Fibroblast of lung (primary cell): ENCODE measurements at places on chromosomes 2 and 18.

- no peak for DNase-seq
These were observed 570.5 kb downstream of the TDRD15 start for GRCh38 chr2:21694079-21694878.

DNA sequence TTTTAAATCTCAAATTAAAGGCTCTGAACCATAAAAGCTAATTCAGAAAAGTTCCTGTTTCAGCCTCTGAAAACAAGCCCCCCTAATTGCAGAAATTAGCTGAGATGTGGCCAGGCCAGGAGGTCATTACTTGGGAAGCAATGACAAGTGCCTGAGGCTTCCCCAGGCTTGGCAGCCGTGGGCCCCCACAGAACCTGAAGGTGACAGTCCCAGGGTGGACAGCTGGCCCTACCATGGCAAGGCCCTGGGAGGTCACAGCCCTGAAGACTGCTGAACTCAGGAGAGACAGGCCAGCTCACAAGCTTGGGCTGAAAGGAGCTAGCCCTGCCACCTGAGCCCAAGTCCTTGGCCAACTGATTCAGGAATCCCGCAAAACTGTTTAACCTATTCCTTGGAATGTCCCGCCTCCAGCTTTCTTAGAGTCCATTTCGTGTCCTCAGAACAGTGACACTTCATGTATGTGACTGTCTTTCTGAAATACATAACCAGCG lies 54.3 kb upstream of the PKDCC start:
- DNase-seq, result no peak

DNA sequence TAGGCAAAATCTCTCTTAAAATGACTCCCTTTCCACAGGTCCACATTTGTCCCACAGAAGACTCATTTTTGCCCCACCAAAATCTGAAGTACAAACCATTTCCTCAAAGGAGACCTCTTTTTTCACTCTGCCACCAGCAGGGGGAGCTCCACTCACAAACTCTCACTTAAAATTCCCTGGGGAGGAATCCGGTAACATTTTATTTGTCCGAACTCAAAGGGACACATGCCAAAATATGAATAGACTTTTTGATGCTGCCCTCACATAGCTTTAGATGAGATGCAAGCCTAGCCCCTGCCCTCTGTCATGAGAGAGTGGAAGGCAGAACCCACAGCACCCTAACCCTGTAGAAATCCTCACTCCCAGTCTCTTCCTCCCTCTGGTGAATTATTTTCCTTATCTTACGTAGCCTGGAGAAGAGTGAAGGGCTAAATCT lies 57.1 kb downstream of the RMDN2 start:
- peak; percentile 50 for DNase-seq

- no peak for DNase-seq
These were observed 7.2 kb downstream of the ALKAL2 start for GRCh38 chr2:280650-281110.

DNA sequence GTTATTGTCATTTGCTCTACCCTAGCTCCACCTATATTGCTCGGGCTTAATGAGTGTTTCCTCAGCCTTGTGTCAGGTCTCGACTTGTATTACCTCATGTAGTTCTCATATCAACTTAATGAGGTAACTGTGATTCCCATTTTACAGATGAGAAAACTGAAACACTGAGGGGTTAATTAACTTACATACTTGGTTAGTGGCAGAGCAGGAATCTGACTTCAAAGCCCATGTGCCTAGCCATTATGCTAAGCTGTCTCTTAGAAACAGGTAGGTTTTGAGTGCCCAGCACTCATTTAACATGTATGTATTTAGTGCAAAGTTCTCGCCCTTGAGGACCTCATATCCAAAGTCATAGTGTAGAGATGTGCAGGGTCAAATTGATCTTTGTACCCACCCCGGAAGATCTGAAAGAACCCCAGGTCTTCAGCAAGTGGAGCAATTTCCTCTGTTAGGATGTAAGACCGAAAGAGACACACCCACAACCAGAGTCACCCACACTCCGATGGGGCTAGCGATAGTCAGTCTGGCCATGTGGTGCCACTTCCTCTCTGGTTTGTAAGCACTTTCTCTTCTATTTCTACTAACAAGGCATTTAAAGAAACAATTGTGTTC lies 121.0 kb upstream of the SLC39A10 start:
- DNase-seq, result no peak

- peak; percentile 47 for DNase-seq
These were observed 32.5 kb upstream of the ARL5A start for GRCh38 chr2:151860613-151861146.

DNA sequence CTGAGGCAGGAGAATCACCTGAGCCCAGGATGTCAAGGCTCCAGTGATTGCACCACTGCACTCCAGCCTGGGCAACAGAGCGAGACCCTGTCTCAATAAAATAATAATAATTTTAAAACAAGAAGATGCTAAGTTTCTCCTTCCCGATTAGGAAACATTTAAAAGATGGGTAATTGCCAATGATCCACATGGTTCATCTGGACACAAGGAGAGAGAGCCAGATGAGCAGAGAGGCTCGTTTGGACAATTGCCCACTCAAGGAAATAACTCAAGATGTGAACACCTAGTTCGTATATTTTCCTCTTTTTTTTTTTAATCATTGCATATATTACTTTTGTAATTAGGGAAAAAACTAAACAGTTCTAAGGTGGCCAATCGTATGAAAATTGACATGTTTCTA lies 3.6 kb upstream of the ACTG2 start:
- no peak for DNase-seq
